NCI-H1048 (cell line): ENCODE measurements at places on chromosomes 2 and 18.
A peak's percentile ranks its signal among the peaks of the same experiment; 100 is the strongest.

DNA sequence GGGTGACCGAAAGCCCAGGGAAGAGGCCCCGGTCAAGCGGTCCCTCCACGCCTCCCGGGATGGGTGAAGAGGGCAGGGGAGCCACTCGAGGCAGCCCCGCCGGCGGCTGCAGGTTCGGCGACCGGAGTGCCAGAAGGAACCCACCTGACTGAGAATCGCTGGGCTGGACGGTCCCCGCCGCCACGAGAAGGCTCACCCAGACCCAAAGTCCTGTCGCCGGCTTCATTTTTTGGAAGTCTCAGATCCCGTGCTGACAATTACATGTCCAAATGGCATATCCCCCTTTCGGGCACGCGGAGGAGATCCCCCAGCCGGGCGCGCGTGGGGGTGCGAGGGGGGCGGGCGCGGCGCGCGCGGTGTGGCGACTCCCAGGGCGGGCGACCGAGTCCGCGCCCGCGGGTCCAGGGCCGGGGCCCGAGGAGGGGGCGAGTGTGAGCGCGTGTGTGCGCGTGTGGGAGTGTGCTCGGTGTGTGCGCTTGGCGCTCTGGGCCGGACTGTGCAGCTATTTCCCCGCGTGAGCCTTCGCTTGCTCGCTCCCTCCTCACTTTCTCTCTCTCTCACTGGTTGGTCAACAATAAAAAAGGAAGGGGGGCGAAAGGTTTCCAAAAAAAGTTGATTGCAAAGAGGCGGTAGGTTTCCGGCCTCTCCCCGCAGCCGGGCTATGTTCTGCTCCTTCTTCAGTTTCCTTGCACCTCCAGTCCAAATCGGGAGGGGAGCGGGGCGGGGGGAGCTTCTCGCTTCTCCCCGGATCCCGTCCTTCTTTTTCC is at the start of gene ERBB4:
ERBB4 (minus strand) TSS at position 498 of the 767 bp plus-strand sequence; CDS start at position 226, 272 bp downstream.
- no peak for DNase-seq

- DNase-seq: no peak
These were observed 99.6 kb downstream of the CELF4 start for GRCh38 chr18:37465958-37466357.

- DNase-seq: no peak
These were observed 3.9 kb downstream of the UBXN4 start for GRCh38 chr2:135745545-135745944.

- DNase-seq: no peak
These were observed 16.2 kb downstream of the ATOH8 start for GRCh38 chr2:85769983-85770362.

DNA sequence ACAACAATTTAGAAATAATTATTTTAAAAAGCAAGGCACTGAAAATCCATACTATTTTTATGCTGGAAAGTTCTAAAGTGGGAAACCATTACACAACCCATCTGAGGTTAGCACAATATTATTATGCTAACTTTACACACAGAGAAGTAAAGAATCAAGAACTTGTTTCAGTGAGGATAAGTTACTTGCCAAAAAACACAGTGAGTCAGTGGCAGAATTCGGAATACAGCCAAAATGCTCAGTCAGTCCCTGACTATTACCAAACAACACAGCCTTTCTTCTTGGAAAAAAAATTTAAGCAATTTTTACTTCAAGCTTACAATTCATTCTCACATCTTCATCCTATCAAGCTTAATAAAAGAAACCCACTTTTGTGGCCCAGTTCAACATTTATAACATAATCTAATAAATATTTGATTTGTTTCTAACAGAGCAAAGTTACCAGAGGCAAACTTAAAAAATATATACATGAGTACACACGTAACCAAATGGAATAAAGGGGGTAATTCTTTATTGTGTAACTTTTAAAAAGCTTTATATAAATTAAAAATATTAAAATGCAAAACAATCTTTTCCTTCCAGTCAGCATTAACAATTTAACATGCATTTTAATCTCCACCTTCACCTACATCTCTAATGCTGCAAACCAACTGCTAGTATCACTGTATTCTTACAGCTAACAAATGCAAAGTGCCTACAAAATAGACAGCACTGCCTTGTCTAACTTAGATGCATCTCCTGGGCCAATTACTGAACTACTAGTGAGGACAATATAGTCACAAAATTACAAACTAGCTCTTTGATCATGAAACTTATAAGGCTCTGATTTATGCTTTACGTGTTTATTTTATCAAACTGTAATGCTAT is 55.2 kb downstream of the CCDC88A start:
- DNase-seq: no peak

GRCh38 chr2:203018181-203018580 is 3.5 kb downstream of the NBEAL1 start:
- DNase-seq: no peak

GRCh38 chr2:112640800-112641675 is 4.7 kb upstream of the SLC20A1 start:
- no peak for DNase-seq

GRCh38 chr2:176534798-176535466 is 265.7 kb downstream of the MTX2 start:
- DNase-seq: no peak

DNA sequence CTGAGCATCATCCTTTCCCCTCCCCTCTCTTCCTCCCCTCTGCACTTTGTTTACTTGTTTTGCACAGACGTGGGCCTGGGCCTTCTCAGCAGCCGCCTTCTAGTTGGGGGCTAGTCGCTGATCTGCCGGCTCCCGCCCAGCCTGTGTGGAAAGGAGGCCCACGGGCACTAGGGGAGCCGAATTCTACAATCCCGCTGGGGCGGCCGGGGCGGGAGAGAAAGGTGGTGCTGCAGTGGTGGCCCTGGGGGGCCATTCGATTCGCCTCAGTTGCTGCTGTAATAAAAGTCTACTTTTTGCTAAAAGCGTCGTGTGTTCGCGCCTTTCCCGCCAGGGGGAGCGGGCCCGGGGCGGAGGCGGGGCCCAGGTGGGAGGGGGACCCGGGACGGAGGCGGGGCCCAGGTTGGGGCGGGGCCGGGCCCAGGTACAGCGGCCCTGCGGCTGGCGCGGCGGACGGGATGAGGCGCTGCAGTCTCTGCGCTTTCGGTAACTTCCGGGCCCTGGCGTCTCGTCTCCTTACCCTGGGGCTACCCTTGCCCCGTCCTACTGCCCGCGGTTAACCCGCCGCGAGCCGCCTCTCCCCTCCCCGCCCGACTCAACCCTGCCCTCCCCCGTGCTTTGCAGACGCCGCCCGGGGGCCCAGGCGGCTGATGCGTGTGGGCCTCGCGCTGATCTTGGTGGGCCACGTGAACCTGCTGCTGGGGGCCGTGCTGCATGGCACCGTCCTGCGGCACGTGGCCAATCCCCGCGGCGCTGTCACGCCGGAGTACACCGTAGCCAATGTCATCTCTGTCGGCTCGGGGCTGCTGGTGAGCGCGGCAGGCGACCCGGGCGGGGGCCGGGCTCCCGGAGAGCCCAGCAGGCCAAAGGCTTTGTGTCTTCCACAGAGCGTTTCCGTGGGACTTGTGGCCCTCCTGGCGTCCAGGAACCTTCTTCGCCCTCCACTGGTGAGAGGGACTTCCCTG is at the start of gene KRTCAP3:
KRTCAP3 (plus strand) TSS at position 424 of the 962 bp plus-strand sequence; CDS start at position 456, 32 bp downstream.
- DNase-seq: peak; percentile 68

- DNase-seq: no peak
These were observed 63.1 kb downstream of the RND3 start for GRCh38 chr2:150424406-150424805.

GRCh38 chr2:188158337-188159100 is 133.2 kb upstream of the GULP1 start:
- no peak for DNase-seq

GRCh38 chr2:197867624-197868023 is 63.2 kb downstream of the PLCL1 start:
- no peak for DNase-seq

DNA sequence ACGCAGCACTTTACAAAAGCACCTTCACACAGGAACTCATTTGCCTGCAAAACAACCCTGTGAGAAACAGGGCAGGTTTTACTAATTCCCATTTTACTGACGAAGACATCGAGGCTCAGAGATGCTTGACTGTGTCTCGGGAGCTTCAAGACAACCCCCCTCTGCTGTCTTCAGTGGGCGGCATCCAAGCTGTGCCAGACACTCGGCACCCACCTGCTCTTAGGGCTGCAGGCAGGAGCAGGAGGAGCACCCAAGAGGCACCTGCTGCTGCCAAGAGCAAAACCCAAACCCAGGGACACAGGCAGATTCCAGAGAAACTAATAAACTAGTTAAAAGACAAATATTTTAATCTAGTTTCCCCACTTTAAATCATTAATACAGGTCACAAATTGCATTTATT is 67.9 kb downstream of the PPP4R1 start:
- DNase-seq: no peak

DNA sequence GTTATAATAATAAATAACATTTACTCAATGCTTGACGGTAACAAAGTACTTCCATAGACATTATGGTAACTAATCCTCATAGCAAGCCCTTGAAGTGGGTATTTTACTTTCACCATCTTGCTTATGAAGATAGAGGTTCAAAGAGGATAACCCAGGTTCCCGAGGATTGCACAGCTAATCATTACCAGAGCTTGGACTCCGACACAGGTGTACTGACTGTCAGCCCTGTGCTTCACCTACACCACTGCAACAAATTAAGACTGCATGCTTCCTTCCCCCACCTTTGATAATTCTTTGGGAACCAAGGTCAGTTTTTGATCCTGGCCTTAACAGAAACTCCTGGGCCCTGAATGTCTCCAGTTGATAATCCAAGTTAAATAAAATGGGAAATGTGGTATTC is 48.9 kb downstream of the FAM98A start:
- DNase-seq: no peak

- DNase-seq: no peak
These were observed 112.5 kb downstream of the ZNF532 start for GRCh38 chr18:58977223-58977622.

DNA sequence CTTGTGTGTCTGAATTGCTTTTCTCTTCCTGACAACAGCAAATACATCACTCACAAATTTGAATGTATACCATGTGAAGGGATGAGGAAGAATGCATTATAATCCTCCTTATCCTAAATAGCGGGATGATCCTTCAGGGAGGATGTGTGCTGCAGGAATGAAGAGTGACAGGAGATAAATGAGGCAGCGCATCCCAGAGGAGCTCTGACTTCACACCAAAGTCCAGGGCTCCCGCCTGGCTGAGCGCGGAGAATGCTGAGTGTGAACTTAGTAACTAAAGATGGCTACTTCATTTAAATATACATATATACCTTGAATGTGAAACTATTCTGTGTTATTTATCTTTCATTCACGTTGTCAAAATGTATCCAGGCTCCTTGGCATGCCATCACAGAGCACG is 145.2 kb upstream of the TPO start:
- no peak for DNase-seq

DNA sequence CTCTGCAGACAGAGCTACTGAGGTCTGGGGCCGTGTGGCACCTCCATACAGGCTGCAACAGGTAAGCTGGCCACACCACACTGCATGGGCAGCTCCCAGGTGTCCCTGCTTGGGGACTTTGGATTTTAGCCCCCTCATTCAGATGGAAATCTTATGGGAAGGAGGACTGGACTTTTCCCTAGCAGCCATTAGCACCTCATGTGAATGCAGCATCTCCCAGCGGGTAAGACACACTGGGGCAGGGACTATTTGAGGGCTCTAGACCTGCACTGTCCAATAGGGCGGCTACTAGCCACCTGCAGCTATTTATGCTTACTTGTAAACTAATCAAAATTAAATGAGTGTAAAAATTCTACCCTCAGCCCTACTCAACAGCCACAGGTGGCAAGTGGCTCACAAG is 34.2 kb upstream of the GLI2 start:
- no peak for DNase-seq

GRCh38 chr2:157470321-157470720 is 26.4 kb upstream of the CYTIP start:
- DNase-seq: no peak

DNA sequence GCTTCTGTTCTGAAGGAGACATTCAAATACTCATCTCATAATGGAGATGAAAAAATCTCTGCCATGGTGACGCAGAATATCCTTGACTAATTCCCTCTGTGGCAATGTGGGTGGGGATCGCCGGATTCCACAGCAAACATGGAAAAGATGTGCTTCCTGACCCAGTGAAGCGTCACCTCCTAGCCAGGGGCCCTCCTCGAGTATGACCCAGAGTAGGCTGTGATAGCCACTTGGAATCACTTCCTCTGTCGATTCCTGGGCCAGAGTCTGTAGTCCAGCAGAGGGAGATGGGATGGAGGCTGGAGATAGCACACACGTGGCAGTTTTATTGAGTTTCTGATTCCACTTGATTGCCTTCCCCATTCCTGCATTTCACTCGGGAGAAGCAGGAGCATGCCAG is 36.8 kb downstream of the DRC1 start:
- no peak for DNase-seq

DNA sequence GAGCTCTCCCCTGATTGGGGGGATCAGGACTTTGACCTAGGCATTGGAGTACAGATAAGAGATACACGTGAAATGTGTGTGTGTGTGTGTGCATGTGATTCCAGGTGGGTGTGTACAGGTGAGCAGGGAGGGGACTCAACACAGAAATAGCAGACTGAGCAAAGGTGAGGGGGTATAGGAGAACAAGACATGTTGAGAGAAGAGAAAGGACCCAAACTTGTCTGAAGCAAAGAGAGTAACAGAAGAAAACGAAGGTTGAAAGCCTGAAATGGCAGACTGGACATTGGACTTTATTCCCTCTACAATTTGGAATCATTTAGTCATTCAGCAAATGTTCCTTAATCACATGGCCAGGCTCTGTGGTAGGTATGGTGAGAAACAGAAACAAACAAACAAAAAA is 23.3 kb downstream of the MRO start:
- no peak for DNase-seq

DNA sequence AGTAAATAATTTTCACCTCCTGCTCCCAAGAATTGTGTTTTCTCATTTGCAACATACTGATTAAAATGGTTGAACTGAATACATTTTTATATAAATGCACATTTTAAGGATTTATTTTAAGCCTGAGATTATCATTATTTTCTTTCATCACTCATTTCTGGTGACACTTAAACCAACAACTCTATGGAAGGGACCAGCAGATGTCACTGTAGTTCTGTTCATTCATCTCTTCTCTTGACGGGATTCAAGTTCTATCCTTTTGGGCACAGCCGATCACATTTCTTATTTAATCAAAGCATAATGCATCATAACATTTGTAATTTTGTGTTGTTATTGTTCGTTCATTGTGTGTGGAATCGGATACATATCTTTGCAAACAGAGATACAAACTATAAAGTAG is 417.9 kb downstream of the HRH4 start:
- no peak for DNase-seq

GRCh38 chr2:20565623-20566236 is 85.2 kb downstream of the HS1BP3 start:
- no peak for DNase-seq

- no peak for DNase-seq
These were observed 28.8 kb upstream of the MBP start for GRCh38 chr18:77161383-77161782.

- DNase-seq: no peak
These were observed 57.3 kb downstream of the ARHGAP25 start for GRCh38 chr2:68791914-68792313.
